ENCODE measurements at places on chromosomes 1 and 21. TPM values are rescaled to one million over a fixed set of nuclear protein-coding genes. Genes with fewer than 3 reads are reported as not detected.

GUCA2A gene
- total RNA-seq, result not detected

PDC gene
- not detected for total RNA-seq

ALG14 gene
- 4.1 TPM for total RNA-seq

SUSD4 gene
- 0.28 TPM for total RNA-seq

RCSD1 gene
- 1.4 TPM for total RNA-seq

HPDL gene
- 1.9 TPM for total RNA-seq

PDZK1 gene
- 2.3 TPM for total RNA-seq

AHCYL1 gene
- total RNA-seq, result 174 TPM

GSTM5 gene
- not detected for total RNA-seq

Measured in Panc1 (cell line).